WTC11 (cell line): ENCODE measurements at places on chromosomes 3 and 15. TPM values are rescaled to one million over a fixed set of nuclear protein-coding genes. Genes with fewer than 3 reads are reported as not detected.

The ITIH1 gene
- 0.26 to 0.69 TPM (median 0.50 TPM) in 3 replicates for total RNA-seq

The SYNPR gene
- 0.78 to 1.4 TPM (median 0.85 TPM) in 3 replicates for total RNA-seq

The LRTM1 gene
- total RNA-seq, result not detected in 3 replicates

The GATM gene
- 10.1 to 18.0 TPM (median 17.0 TPM) in 3 replicates for total RNA-seq

The ERICH6 gene
- total RNA-seq, result 0.26 to 0.30 TPM in 2 of 3 replicates, not detected in the other

DNA sequence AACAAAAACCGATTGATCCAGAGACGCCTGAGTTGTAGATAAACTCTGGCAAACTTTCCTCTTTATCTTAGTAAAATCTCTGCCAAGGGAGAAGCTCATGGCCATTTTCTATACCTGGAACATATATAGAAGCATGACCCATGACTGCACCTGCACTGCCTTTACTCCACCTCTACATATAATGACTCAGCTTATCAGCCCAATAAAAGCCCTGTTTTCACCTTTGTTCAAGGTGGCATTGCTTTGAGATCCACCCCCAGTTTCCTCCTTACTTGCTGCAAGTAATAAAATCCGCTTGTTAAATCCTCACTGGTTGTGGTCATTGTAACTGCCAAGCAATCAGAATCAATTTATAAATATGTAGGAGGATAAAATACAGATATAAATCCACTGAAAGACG, 1280.4 kb downstream of the NSUN3 start:
- no peak for DNase-seq

- no peak for DNase-seq
Observed at GRCh38 chr3:159922193-159922840, 66.3 kb upstream of the IL12A start.

DNA sequence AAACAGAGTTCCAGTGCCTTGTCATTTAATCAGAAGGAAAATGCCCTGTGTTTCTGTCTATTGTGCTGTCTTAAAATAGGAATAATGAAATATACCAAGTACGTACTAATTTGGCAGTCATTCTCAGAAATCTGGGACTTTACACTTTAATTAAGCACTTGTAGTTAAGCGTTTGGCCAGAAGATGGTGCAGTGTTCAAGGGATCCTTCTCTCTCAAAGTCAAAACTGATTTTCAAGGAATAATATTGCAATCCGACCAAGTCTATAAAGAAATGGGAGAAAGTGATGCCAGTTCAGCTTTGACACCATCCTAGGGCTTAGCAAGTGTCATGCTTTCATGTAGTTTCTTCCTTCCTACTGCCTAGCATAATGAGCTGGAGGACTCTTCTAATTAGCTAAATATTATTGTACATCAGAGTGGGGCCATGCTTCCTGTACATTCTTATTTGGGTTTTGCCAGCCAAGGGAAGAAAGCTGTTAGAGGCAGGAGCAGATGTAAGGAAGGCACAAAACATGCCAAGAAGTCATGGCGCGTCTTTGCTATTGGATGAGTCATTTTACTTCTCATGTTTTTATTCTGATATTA, 64.8 kb downstream of the SAMMSON start:
- DNase-seq, result no peak

- peak; percentile 80 for DNase-seq
Observed at GRCh38 chr3:15205934-15206661, at the start of gene CAPN7. Gene CAPN7, plus strand, starts transcription at chr3:15206246. Its CDS starts 250 bp downstream, at chr3:15206496.

GRCh38 chr3:183564046-183564445, 8.5 kb upstream of the KLHL6 start:
- no peak for DNase-seq

GRCh38 chr3:160629491-160629890, 47.5 kb upstream of the ARL14 start:
- DNase-seq, result no peak

DNA sequence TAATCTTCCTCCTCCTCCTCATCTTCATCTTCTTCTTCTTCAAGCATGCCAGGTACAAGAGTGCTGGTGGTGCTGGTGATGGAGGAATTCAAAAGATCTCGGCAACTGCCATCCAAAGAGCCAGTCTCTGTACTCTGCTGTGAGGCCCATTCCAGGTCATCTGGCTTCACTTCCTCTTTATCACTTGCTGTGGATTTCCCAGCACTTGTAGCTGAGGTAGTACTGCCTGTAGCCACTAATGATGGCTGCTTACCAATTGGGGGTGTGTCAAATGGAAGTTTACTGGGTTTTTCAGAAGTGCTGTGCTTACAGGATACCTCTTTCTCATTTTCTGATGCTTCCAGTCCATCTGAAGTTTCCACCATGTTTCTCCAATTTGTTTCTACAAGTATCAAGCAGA, 28.8 kb upstream of the SHC4 start:
- no peak for DNase-seq

GRCh38 chr3:46091046-46091445, 63.8 kb upstream of the XCR1 start:
- DNase-seq, result no peak

GRCh38 chr15:63893866-63894661, 60.3 kb upstream of the HERC1 start:
- no peak for DNase-seq

GRCh38 chr3:114804099-114804498, 343.0 kb downstream of the ZBTB20 start:
- no peak for DNase-seq

- DNase-seq, result no peak
Observed at GRCh38 chr3:176058856-176059255, 1138.4 kb downstream of the TBL1XR1 start.

DNA sequence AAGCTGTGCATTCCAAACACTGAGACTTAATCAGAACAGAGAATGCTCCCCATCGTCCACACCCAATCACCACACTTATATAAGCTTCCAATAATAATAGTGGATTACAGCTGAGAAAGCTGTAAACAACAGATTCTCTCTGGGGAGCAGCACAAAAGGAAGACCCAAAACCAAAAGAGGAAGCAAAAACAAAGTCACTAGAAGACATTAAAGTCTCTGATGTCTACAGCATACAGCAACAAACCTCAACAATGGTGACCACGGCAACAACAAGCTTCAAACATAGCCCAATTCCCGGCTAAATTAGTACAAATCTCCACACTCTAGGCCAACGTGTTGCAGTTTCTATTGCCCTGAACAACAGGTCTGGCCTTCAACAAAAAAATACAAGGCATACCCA, 37.7 kb downstream of the ZDHHC23 start:
- DNase-seq, result no peak

DNA sequence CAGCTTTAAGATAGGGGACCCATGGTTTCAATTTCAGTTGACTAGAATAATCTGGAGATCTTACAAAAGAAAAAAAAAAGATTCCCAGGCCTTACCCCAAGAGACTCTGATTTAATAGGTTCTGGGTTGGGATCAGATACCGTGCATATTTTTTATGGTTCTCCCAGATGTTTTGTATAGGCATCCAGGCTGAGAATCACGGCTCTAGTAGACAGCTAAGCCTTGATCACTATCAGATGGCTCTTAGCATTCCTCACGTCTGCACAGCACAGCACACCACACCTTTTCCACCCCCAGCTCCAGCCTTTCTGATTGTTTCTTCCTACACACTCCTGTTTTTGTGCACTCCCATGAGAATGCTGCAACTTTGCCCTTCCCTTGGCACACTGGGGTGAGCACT, 40.8 kb downstream of the TMEM45A start:
- DNase-seq, result no peak

GRCh38 chr3:134079111-134079547, 49.4 kb upstream of the SLCO2A1 start:
- no peak for DNase-seq

- DNase-seq, result no peak
Observed at GRCh38 chr3:32399030-32399620, 7.5 kb downstream of the CMTM7 start.
